ENCODE measurements at places on chromosomes 6 and 20. TPM values are rescaled to one million over a fixed set of nuclear protein-coding genes. Genes with fewer than 3 reads are reported as not detected.

HCK gene
- total RNA-seq: 47.4 TPM

ATXN1 gene
- total RNA-seq: 48.0 TPM

TRAPPC3L gene
- not detected for total RNA-seq

ELOVL2 gene
- 1.0 TPM for total RNA-seq

DNA sequence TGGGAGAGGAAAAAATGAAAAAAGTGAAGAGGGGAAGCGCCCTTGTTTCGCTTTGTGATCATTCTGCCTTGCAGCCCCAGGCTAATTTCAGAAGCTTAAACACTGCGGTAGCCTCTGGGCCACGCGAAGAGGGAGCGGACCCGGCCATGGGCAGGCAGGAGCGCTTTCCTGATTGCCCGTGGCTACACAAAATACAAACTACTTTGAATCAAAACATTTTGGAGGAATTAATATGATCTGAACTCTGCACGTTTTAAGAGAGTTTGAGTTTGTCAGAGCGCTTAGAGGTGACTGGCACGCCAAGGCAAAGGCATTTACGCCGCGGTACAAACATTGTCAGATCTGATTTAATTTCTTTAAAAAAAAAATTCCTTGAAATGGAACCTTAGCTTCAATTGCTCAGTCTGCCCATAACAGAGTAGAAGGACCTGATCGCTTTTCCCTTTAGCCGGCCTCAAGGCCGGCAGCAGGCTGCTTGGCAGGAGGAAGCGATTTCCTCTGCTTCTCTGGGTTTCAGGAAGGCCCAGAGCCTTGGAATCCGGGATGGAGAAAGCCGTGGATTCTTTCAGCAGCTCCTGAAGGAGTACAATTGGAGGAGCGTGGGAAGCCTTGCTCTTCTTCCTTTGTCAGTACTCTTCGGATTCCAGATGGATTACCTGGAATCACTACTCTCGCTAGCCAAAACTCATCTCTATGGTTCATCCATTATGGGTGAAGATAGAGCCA is 9.7 kb downstream of the TFAP2D start:
- no peak for DNase-seq

GRCh38 chr6:67679566-67680296 is 955.4 kb upstream of the ADGRB3 start:
- DNase-seq: no peak

Measured in tibial nerve (tissue), 4 donors.